ENCODE measurements at places on chromosomes 16 and 17.

- no peak for DNase-seq
These were observed 246.7 kb downstream of the HS3ST3A1 start for GRCh38 chr17:13355054-13355453.

GRCh38 chr17:5701381-5701780, 117.1 kb upstream of the NLRP1 start:
- no peak for DNase-seq

DNA sequence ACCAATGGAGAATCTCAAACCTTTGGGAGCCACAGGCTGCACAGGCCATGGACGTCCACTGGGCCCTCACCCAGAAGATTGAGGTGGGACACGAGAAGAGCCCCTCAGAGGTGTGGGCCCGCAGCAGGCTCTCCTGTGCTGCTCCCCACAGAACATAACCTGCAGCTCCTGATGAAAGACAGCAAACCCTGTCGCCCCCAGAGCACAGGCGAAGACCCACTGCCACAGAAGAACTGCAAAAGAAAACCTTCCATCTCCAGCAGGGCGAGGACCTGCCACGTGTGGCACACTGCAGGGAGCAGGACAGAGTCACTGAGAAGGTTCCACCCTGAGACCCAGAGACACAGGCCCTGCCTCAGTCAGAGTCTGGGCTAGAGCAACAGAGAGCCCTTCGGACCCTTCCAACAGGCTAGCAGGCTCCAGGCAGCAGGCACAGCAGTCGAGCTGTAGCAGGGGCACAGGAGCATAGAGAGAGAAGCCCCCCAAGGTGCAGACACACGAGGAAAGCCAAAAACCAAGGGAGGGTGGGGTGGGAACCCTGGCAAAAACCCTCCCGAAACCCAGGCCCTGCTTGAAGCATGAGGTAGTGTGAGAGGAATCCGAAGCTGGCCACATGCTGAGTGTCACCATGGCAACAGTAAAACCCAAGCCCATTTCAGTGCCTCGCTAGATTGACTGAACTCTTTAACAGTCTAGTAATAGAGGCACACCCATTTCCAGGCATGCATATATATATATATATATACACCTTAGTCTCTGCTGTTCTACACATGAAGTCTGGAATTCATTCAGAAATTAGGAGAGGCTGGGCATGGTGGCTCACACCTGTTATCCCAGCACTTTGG, 60.0 kb upstream of the CHMP6 start:
- DNase-seq, result peak; percentile 54

- no peak for DNase-seq
These were observed 9.7 kb downstream of the RPA1 start for GRCh38 chr17:1839516-1839915.

GRCh38 chr16:58492066-58492465, 7.9 kb upstream of the NDRG4 start:
- no peak for DNase-seq

DNA sequence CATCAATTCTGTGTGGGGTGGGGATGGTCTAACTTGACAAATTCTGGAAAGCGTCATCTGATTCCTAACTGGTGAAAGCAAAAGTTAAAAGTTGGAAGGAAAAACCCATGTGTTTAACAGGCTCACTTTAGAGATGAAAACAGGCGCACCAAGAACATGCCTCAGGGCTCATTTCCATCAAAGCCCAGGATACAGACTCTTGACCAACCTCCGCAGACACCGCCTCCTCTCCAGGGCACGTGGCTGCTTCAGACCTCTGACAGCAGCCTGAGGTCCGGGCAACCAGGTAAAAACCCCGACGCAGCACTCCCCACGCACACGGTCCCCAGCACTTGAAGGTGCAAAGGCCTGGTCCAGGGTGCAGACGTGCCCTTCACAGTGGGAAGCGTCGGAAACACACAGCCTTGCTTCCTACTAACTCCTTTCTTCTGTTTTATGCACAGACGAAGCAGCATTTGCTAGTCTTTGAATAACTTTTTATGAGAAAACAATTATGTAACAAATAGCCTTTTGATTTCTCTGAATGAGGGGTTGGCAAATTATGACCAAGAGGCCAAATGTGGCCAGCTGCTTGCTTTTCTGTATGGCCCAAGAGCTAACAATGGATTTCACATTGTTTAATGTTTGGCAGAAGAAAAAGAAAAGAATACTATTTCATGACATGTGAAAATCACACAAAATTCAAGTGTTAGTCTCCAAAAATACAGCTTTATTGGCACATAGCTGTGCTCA, 44.2 kb upstream of the TRAP1 start:
- no peak for DNase-seq

DNA sequence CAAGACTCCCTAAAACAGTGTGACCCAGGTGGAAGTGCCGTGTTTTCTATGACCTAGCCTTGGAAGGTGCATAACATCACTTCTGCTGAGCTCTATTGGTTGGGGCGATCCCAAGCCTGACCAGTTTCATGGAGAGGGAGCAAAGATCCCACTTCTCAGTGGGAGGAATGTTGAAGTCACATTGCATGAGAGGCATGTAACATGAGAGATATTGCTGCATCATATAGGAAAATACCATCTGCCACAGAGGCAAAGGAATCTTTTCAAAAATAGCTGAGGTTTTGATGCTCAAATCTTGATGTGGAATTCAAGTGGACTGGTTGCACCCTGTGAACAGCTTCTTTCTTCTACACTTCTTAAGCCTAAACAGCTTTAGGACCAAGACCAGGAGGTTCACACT, 56.4 kb upstream of the NLRP1 start:
- DNase-seq, result no peak

DNA sequence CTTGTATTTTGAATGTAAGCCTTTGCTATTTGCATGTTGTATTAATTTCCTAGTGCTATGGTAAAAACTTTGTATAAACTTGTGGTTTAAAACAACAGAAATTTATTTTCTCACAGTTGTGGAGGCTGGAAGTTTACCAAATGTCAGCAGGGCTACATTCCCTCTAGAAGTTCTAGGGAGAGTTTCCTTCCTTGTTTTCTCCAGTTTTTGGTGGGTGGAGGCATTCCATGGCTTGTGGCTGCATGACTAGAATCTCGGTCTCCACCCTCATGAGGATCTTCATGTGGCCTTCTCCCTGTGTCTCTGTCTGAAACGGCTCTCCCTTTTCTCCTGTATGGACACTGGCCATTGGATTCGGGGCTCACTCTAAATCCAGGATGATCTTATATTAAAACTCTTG, 482.2 kb upstream of the GOT2 start:
- DNase-seq, result no peak

GRCh38 chr17:76726776-76727718, at the start of gene METTL23:
TSS of gene METTL23 (plus strand) at chr17:76726839. CDS start at chr17:76729711, 2,872 bp downstream.
- no peak for DNase-seq

DNA sequence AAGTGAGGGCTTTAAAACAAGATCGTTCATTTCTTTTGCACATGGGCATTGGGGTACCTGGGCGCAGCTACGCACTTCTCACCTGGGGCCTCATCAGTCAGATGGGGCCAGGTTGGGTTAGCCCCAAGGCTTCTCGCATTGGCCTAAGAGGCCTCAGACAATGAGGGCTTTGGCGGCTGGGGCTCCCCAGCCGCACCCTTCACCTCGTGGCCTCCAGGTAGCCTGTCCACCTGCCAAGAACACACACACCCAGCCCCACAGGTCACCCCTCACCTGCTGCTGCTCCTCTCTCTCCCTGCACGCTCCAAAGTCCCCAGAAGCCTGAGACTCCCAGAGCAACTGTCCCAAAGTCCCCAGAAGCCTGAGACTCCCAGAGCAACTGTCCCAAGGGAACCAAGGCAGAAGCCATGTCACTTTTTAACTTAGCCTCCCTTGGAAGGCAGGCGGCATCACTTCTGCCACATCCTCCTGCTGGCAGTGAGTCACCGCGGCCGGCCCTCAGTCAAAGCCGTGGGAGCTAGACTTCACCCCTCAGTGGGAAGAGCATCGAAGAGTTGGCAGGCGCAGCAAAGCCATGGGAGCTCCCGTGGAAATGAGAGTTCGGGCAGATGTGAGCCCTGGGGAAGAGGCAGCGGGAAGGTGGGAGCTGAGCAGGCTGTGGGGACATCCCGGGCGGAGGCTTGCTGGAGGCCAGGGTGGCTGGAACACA, 78.9 kb upstream of the PLCG2 start:
- DNase-seq, result no peak

DNA sequence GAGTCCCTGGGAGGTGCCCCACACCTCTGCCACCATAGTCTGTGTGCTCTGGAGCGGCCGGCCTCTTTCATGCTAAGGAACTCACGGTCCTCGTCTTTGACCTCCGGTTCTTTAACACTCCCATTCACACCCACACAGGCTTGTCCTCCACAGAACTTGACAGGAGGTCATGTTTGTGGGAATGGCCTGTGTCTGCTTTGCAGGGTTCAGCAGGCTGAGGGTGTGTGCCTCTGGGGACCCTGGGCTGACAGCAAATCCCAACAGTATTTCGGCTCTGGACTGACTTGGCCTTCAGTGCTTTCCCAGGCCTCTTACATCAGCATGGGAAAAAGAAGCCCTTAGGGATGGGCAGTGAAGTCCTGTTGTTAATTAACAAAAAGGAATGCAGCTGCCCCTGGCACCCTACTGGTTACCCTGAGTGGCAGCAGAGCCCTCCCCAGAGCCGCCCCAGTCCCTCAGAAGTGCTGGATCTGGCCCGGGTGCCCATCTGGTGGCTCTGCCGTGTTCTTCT, 35.4 kb upstream of the ADORA2B start:
- no peak for DNase-seq

- DNase-seq, result no peak
These were observed 9.9 kb downstream of the PRSS27 start for GRCh38 chr16:2710021-2710710.

All from AG09309 (cell line).